ENCODE measurements at places on chromosomes 1 and 21. TPM values are rescaled to one million over a fixed set of nuclear protein-coding genes. Genes with fewer than 3 reads are reported as not detected.

Gene BATF3
- total RNA-seq: not detected

Gene FAM72A
- total RNA-seq: 2.9 TPM

Gene SPRR2A
- not detected for total RNA-seq

Gene RNF186
- not detected for total RNA-seq

Gene TRABD2B
- 0.16 TPM for total RNA-seq

Gene UBL4B
- not detected for total RNA-seq

Gene TMEM200B
- total RNA-seq: 9.5 TPM

Gene SMIM12
- 24.9 TPM for total RNA-seq

Gene DIRAS3
- 1.2 TPM for total RNA-seq

Measured in fibroblast of the aortic adventitia (primary cell).